ENCODE measurements at places on chromosomes 3 and 15.

DNA sequence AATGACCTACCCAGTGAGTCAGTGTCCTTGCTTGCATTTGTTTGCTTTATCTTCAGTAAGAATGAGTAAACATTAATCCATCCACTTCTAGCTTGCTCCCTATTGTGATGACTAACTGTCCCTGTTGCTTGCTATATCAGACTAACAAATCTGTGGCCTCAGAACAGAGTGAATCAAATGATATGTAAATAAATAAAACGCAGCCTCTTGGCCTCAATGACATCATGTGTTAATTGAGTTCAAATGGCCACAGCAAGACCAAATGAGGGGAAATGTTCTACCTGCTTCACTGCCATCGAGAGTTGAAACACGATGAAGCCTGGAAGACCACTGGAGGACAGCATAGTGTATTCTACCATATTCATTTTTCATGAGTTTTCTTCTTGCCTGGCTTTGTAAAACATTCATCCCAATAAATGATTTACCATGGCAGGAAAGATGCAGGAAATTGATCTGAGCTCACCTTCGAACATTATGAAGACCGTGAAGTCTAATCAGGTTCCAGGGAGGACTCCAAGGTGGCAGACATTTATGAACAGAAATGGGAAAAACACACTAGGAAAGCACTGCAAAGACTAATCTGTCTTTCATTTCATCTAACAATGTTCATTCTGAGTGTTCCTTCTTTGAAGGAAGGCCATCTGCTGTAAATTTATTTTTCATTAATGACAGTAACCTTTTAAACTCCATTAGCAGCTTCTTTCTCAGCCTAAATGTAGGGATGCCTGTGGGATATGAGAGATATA is 1144.5 kb downstream of the TUSC7 start:
- peak; percentile 87 for DNase-seq

GRCh38 chr3:152517502-152517901 is 248.8 kb downstream of the MBNL1 start:
- DNase-seq, result no peak

DNA sequence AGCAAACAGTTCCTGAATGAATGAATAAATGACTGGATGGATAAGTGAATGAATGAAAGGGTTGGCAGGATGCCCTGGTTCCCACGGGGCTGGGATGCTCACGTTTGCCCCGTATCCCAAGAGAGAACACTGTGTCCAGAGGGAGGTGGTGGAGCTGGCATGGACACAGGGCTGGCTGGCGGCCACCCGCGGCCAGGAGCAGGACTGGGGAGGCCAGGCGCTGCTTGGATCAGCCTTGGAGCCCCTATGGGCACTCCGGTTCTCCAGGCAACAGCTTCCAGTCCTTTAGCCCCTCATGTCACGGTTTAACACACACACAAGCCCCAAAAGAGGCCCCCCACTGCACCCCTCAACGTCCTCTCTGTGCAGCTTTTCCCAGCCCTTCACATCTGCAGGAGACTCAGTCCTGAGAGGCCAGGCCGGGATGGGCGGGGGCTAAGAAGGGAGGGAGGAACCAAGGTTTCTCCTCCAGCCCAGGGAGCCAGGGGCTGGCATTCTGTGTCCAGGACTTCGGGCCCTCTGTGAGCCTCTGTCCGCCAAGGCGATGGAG is 86.0 kb upstream of the ALDH1L1 start:
- DNase-seq, result no peak

- no peak for DNase-seq
Observed at GRCh38 chr15:86373147-86373546, 293.5 kb downstream of the AGBL1 start.

DNA sequence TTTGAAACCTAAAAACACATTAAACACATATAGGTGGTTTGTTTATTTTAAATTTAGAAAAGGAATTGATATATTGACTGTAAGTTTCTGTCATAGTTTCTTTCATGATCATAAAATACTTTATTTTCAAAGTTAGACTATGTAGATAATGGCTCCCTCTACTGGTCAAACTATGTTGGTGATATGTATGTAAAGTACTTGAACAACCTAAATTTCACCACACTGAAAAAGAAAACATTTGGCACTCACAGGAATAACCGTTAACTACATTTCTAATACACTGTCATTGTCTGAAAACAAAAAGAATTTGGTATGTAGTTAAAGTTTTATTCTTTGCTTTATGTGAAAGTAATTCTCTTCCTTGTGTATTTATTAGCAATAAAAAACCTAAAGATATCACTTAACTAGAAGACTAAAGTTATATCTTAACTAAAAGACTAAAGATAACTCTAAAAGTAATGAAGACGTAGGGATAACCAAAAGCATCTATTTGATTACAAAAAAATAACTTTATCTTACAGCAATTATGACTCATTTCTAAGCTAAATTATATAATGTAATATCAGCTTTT is 427.5 kb downstream of the VGLL3 start:
- peak; percentile 60 for DNase-seq

GRCh38 chr15:36484038-36484778 is 95.2 kb upstream of the CDIN1 start:
- DNase-seq, result peak; percentile 67

- DNase-seq, result no peak
Observed at GRCh38 chr3:151591441-151591840, 130.6 kb upstream of the IGSF10 start.

DNA sequence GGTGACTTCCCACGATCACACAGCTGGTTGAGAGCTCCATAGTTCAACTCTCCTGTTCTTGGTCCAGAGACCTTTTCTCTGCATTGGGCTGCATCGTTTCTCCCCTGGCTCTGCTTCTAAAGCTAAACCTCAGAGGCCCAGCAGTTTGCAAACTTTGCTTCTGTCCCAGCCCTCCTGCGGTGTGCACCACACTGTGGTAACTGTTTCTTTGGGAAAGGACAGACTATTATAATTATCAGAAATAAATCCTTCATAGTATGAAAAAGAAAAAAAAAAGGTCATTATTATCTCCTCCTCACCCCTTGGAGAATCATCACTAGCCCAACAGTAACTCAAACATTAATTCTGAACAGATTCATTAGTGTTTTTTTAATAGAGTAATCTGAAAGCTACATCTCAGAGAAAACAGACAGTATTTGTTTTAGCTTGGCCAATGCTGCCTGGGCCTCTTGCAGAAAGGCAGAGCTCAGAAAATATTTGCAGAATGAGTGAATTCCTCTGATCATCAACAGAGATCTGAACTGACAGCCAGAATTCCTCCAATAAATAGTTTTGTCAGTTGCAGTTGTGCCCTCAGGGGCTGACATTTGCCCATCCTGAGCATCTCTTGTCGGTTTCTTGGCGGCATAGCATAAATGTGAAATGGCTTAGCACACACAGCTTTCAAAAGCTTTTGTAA is 52.9 kb downstream of the BFSP2 start:
- no peak for DNase-seq

DNA sequence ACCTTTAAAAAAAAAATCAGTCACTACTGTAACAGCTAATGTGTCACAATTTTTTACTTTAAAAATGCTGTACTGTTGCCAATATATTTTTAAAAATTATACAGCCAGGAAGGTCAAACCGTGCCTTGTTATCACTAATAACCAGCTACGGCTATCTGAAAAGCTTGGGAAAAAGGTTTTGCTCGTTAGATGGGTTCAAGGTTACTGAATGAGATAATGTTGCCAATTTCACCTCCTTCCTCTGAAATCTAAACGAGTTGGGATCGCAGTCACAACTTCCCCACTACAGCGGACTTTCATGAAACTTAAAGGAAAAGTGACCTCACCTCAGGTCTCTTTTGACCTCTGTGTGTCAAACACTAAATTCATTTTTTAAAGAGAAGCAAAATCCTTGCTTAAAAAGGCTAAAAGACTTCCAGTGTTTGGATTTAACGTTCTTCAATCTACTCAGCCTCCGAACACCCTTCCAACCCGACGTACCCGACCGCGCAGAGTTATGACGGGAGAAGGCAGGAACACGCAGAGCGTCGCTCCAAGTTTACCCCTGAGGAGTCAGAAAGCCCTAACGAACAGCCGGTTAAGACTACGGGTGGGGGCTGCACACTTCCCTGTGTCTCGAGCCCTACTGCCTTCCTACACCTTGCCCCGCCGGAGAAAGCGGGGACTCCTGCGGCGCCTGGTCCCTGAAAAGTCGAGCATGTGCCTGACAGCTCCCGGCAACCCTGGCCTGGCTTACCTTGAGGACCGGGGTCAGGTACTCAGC is 860 bp downstream of the ATG3 start:
- peak; percentile 88 for DNase-seq

DNA sequence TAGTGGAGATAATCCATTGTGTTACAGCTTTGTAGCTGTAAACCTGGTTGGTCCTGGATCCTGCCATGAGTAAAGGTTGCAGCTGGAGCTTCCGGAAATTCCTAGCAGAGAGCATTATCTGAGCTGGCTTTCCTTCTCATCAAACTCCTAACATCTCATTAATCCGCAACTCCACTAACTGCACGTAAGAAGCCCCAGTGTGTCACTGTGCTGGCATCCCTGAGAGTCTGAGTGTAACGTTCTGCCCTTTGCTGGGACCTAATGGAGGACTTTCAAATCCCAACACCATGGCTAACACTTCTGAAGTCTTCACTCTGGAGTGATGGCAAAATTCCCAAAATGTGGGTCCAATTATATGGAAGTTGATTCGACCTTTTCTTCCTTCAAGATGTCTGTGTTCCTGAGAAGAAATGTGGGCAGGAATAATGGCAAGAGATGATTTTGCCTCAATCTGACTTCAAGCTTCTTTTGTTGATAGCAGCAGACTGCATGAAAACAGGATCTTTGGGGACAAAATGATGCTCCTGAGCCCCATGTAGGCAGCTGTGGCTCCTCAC is 9.6 kb upstream of the TRPM1 start:
- no peak for DNase-seq

GRCh38 chr15:65094294-65094995 is 17.9 kb downstream of the KBTBD13 start:
- no peak for DNase-seq

GRCh38 chr15:68227643-68228142 is 1.8 kb downstream of the CLN6 start:
- DNase-seq, result no peak

DNA sequence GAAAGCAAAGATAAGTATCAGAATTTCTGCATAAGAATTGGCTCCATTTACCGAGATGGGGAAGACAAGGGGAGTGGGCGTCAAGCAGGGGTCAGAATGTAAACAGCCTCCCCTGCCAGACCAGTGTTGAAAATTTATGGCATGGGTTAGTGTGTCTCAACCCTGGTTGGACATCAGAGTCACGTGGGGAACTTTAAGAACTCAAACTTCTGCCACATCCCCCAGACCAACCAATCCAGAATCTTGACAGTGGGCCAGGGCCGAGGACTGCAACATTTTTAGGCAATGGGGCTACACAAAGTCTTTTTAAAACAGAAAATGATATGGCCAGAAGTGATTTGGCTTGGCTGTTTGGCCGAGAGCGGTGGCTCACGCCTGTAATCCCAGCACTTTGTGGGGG is 14.3 kb upstream of the MASP1 start:
- DNase-seq, result no peak

DNA sequence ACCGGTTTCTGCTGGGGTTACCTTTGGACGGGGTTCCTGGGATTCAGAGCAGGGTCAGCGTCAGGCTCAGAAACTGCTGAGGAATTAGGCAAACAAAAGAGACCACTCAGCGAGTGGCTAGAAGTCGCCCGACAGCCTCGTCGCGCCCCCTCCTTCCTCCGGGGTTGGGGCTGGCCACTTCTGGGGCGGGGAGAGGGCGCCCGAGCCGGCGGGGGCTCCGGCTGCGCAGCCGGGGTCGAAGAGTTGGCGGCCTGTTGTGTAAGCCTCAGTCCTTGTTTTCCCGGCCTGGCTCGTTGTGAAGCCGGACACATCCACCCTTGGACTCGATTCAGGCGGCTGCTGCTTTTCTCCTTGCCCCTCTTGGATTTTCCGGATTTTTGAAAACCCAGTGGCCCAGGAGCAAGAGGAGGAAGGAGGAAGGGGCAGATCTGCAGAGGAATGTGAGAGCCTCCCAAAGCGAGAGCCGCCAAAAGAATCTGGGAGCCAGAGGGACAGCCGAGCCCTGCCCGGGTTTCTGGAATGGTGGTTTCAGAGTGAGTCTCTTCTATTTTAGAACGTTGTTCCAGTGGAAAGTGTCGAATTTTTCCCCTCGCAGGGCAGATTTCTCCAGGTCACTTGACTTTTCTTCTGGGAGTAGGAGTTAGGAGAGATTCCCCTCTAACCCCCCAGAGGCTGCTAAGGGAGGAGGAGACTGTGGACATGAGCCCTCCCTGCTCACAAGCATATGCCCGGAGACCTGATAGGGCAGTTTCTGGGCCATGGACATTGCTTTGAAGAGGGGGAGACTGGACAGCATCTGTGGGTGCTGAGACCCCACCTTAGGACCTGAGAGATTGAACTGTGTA is 666 bp downstream of the SNX33 start:
- peak; percentile 44 for DNase-seq

- DNase-seq, result no peak
Observed at GRCh38 chr3:114502204-114502603, 208.4 kb downstream of the TIGIT start.

- DNase-seq, result no peak
Observed at GRCh38 chr3:140695361-140696061, 17.6 kb downstream of the TRIM42 start.

DNA sequence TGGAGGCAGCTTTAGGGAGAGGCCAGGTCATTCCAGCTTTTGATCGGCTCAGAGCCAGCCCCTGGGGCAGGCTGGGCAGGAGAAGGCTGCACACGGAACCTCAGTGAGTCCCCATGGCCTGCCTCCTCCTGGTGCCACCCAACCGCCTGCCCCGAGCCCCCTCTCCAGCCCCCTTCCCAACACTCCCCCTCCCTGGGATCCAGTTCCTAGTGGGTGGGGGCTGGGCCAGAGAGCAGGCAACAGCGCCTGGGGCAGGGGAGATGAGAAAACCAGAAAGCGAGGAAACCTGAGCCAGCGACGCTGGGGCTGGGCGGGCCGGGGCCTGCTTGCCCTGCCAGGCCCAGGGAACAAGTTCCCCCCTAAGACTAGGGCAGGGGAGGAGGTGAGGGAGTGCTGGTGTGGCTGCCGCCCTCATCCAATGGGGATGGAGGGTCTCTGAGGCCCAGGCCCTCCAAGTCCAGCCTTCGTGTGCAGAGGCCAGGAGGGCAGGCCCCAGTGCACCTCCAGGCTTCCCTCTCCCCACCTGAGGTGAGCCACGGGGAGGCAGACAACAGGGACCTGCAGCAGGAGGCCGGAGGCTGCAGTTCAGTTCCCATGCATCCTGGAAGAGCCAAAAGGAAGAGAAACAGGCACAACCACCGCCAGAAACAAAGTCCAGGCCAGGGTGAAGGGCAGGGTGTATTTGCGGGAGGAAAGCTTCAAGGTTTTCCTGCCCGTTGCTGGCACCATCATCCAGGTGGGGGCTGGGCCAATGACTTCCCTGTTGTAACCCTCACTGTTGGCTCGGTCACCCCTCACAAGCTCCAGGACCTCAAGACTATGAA is 4.0 kb upstream of the SEMA3F start:
- no peak for DNase-seq

DNA sequence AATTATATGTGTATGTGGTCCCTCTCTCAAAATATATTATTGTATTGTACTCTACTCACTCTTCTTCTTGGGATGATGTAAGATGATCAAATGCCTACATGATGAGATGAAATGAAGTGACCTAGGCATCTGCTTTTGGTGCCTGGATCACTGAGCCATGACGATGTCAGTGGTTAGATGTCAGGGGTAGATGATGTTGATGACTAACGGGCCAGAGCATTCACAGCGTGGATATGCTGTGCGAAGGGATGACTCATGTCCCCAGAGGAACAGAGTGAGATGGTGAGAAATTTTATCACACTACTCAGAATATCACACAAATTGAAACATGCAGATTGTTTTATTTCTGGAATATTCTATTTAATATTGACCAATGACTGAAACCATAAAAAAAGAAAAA is 233.9 kb upstream of the CADM2 start:
- peak; percentile 88 for DNase-seq

Data from fibroblast of lung (primary cell).